SJCRH30 (cell line): ENCODE measurements at places on chromosomes 1 and 21. TPM values are rescaled to one million over a fixed set of nuclear protein-coding genes. Genes with fewer than 3 reads are reported as not detected.

The TGFB2 gene
- total RNA-seq, result 22.1 and 24.4 TPM in 2 replicates

The TCEA3 gene
- total RNA-seq, result 0.10 TPM in 1 of 2 replicates, not detected in the other

The MAN1C1 gene
- 73.9 and 74.6 TPM in 2 replicates for total RNA-seq

DNA sequence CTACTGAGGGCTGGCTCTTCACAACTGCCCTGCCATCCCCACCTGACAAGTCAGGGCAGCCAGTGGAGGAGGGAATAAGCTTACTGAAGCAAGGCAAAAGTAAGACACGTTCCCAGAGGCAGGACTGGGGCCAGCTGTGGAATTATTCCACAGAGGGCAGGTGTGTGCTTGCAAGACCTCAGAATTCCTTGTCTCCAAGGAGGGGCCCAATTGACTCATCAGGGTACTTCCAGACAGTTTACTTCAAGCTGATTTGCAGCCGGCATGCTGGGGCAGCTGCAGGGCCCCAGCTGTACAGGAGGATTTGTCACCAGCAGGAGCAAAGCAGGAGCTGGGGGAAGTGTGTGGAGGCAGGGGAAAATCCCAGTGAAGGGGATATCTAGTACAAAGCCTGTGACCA, 167.5 kb upstream of the CAMK1G start:
- peak; percentile 93 for DNase-seq
- H3K27me3 ChIP-seq, result no peaks in the 10 kb centered on the region
- H3K36me3 ChIP-seq, result no peaks in the 10 kb centered on the region
- H3K27ac ChIP-seq, result peak overlapping the region; percentile 72
- H3K4me1 ChIP-seq, result peaks cover 59% of the 10 kb centered on the region
- no peak overlapping the region for H3K4me3 ChIP-seq

GRCh38 chr1:226787071-226787470, 48.0 kb upstream of the ITPKB start:
- H3K4me1 ChIP-seq, result peaks cover 35% of the 10 kb centered on the region
- no peak overlapping the region for H3K4me3 ChIP-seq
- no peaks in the 10 kb centered on the region for H3K36me3 ChIP-seq
- H3K27me3 ChIP-seq, result no peaks in the 10 kb centered on the region
- DNase-seq, result no peak
- H3K27ac ChIP-seq, result no peak overlapping the region

- no peak for DNase-seq
- no peak overlapping the region for H3K27ac ChIP-seq
- H3K36me3 ChIP-seq, result no peaks in the 10 kb centered on the region
- H3K4me1 ChIP-seq, result no peaks in the 10 kb centered on the region
Measured at GRCh38 chr1:74368335-74368734, 133.1 kb downstream of the TNNI3K start.
